ENCODE measurements at places on chromosomes 1 and 21. TPM values are rescaled to one million over a fixed set of nuclear protein-coding genes. Genes with fewer than 3 reads are reported as not detected.

Gene FOXD2
- under 0.01 TPM for total RNA-seq

Gene SPATA21
- total RNA-seq, result not detected

Gene IL20
- not detected for total RNA-seq

Gene ARHGEF2
- total RNA-seq, result 126 TPM

Gene ODF2L
- 14.2 TPM for total RNA-seq

Gene DISP3
- under 0.01 TPM for total RNA-seq

Gene RNU5D-1
- total RNA-seq, result not detected

Gene ATP1A1
- total RNA-seq, result 84.1 TPM

Gene IL10
- not detected for total RNA-seq

Gene SYNC
- total RNA-seq, result 70.8 TPM

Gene TOR1AIP1
- total RNA-seq, result 39.7 TPM

Gene MRPS15
- 74.3 TPM for total RNA-seq

Gene SMIM1
- 2.0 TPM for total RNA-seq

Gene OXCT2
- 1.7 TPM for total RNA-seq

Gene BLACAT1
- not detected for total RNA-seq

Gene HCRTR1
- not detected for total RNA-seq

Gene GUCA2B
- total RNA-seq, result not detected

Gene BACE2
- 21.8 TPM for total RNA-seq

Gene CFAP410
- 9.2 TPM for total RNA-seq

Gene APOBEC4
- total RNA-seq, result not detected

Gene FAM110D
- total RNA-seq, result not detected

Gene CDA
- total RNA-seq, result 0.85 TPM

Gene SPRR2B
- total RNA-seq, result not detected

Gene OR2T35
- total RNA-seq, result not detected

Gene EPHA10
- not detected for total RNA-seq

Gene SMIM12
- total RNA-seq, result 25.4 TPM

Gene KHDC4
- 14.6 TPM for total RNA-seq

Gene TRIM46
- total RNA-seq, result 2.5 TPM

Gene MEX3A
- total RNA-seq, result 1.6 TPM

Gene PRMT6
- 14.5 TPM for total RNA-seq

Gene PGM1
- 125 TPM for total RNA-seq

Gene SERTAD4
- 0.46 TPM for total RNA-seq

Gene MIB2
- total RNA-seq, result 67.7 TPM

Gene PRRX1
- 32.9 TPM for total RNA-seq

Gene ERG
- 0.28 TPM for total RNA-seq

Gene SAMD11
- 36.6 TPM for total RNA-seq

Gene VSIG8
- total RNA-seq, result not detected

Gene ERRFI1
- 26.8 TPM for total RNA-seq

Gene ABCG1
- 2.7 TPM for total RNA-seq
